ENCODE measurements at places on chromosomes 2 and 18.

DNA sequence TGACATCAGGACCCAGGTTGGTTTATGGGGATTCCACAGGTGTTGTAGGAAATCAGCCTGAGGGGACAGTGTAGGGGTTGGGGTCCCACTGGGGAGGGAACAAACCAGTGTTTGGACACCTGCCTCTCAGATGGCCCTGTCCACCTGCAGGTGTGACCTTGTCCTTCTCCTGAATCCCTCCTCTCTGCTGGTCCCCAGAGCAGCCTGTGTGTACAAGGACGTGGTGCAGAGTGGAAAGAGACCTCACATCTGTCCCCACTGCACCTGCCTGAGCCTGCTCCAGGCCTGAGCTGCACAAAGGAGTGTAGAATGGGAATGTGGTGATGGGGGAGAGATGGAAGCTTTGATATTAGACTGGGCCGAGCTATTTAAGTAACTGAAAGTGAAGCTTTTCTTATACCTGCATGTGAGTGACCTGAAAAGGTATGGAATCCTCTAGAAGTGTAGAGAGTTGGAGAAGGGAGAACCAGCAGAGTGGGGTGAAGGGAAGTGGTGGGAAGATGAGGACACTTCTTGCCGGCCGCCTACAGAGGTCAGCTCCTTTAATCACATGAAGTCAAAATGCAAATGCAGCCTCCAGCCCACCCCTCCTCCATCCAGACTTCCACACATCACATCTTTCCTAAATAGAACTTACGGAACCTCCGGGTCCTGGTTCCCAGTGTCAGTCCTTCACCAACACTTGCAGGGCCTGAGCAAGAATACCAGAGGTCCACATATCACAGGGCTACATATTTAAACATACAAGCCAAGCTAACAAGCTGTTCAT is 89.3 kb upstream of the SMAD2 start:
- DNase-seq, result no peak

- DNase-seq, result no peak
These were observed 16.6 kb downstream of the EN1 start for GRCh38 chr2:118830881-118831280.

GRCh38 chr18:52829876-52830405 is 489.9 kb downstream of the DCC start:
- DNase-seq, result no peak

GRCh38 chr2:63665846-63666475 is 77.2 kb downstream of the MDH1 start:
- DNase-seq, result no peak

DNA sequence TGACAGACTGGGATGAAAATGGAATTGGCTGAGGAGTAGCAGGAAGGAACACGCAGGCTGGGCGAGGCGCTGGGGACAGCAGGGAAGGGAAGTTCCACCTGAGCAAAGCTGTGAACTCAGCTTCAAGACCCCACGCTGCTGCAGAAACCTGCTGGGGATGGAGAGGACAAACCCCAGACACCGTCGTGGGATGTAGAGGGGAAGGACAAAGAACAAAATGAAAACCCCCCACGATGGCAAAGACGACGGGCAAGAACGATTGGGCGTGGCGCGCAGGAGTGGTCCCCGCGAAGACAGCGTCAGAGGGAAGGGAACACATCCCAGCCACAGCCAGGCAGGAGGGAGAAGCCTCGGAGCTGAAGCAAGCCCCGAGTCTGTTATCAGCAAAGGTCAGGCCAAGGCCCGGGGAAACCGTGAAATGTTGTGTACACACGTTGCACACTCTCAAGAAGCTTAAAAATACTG is 222.9 kb downstream of the NDUFA10 start:
- no peak for DNase-seq

- no peak for DNase-seq
These were observed 74.1 kb downstream of the SCG2 start for GRCh38 chr2:223528036-223528435.

- no peak for DNase-seq
These were observed 2.8 kb downstream of the SIX3 start for GRCh38 chr2:44944102-44944951.

DNA sequence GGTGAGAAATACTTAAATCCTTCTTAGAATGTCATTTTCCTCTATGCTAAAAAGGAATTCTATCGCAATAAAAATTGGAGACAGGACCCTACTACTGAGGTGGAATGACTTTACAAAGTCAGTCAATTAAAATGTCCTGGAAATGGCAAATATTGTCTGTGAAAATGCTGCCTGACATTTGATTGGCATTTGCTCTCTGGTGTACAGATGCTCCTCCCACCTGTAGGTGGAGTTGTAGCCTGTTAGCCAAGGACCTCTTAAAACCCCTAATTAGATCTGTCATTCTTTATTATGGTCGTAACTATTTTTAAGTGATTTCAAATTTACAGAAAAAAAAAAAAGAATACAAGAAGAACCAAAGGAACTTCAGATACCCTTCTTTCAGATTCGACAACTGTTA is 393.1 kb upstream of the KLHL29 start:
- DNase-seq, result no peak

DNA sequence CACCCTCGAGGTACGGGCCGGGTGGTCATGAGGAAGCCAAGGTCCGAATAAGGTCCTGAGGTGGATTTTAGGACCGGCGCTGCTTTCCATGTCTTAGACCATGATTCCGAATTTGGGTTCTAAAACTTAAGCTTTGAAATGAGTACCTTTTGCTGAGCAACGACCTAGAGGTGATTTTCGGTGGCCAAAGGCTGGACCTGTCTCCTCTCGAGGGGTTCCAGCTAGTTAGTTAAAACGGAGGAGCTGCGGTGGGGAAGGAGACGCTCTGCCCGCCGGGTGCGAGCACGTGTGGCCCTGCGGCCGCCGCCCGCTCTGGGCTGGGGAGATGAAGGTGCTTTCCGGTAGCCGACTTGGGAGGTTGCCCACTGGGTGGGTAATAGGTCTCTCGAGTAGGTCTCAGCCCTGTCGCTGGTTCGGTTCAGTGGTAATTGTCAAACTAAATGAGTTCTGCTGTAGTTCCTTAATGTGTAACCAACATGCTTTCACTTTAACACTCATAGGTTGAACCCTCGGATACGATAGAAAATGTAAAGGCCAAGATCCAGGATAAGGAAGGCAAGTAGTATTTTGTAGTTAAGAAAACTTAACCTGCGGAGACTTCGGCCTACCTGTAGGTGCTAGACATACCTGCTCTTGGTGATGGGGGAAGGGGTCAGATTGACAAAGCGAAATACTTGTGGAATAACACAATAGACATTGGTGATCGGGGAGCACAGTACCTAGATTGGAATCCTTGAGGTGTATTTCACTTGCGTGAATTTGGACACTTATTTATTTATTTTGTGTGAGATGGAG is 572 bp downstream of the RPS27A start:
- DNase-seq, result peak; percentile 31

GRCh38 chr2:120809609-120810440 is 74.2 kb downstream of the GLI2 start:
- DNase-seq, result no peak

DNA sequence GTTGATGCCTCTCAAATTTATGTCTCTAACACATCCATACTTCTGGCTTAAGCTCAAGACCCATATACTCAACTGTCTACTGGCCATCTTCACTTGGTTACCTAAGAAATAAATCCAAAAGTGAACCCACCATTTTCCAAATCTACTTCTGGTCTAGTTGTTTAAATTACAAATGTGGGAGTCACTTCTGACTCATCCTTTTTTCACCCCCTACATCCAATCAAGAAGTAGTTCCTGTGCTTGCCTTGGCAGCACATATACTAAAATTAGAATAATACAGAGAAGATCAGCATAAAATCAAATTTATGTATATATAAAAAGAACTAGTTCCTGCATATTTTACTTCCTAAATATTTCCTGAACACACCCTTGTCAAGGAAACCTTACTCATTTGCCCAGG is 53.6 kb downstream of the STRN start:
- DNase-seq, result no peak

GRCh38 chr2:216536734-216537210 is 38.1 kb downstream of the RPL37A start:
- no peak for DNase-seq

GRCh38 chr2:133682906-133683305 is 114.6 kb upstream of the NCKAP5 start:
- DNase-seq, result no peak

DNA sequence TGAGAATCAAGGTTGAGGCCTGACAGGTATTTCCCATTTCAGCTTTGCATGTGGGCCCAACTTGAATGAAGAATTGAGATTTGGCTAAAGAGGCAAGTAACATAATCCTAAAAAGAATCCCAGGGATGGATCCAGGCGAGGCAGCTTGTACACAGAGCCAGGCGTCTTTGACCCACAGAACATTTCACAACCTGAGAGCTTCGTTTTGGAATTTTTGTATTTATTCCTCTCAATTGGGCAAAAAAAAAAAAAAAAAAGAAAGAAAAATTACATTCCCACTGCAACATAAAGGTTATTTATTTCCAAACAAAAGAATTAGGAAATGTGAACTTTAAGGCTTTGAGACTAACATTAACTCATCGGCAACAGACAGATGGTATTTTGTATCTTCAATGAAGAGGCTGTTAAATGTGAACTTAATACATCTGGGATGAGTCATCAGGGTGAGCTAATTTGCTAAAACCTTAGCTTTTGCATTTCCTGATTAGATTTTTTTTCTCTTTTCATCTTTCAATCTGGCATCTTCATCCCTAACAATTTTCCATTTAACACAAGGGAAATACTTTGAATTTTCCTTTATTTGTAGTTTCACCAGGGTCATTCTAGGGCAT is 478.5 kb upstream of the TNP1 start:
- DNase-seq, result no peak

- no peak for DNase-seq
These were observed 22.1 kb upstream of the TNS1 start for GRCh38 chr2:218024871-218025270.

- no peak for DNase-seq
These were observed 172.8 kb downstream of the RNF144A start for GRCh38 chr2:7089898-7090510.

GRCh38 chr18:75244351-75245313 is 34.0 kb downstream of the TSHZ1 start:
- DNase-seq, result no peak

- DNase-seq, result no peak
These were observed 132.4 kb upstream of the RAB6C start for GRCh38 chr2:129847043-129847442.

- DNase-seq, result no peak
These were observed 105.5 kb downstream of the GRB14 start for GRCh38 chr2:164515734-164516133.

DNA sequence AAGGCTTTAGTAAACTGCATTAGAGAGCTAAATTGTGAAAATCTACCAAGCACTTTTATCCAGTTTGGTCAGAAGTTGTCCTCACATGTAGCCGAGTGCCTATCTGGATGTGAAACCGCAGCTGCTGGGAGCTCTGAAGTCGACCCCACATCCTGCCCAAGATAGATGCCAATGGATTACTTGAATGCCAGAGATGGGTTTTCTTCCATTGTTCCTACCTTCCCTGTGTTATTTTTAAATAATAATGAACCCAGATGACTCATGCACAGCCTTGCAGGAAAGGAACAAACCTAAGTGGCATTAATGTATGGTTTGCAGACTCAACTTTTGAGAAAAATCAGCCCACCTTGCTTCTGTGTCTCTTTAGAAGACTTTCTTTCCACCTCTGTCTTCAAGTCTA is 408.5 kb downstream of the FBXO15 start:
- no peak for DNase-seq

GRCh38 chr18:63299837-63300745 is 19.5 kb downstream of the BCL2 start:
- DNase-seq, result no peak

DNA sequence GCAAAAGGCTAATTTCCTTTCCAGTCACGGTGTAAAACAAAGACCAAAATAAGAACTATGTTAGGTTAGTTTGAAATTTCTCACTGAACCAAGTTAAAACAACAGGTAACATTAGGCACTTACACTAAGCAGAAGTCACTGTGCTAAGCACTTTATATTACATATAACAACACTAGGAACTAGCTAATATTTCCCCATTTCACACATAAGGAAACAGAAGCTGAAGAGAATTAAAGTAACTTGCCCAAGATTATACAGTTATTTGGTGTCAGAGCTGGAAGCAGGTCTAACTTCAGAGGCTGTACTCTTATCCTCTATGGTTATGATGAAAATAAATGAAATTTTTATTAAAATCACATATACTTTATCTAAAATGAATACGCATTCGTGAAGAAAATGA is 5.9 kb downstream of the ITSN2 start:
- no peak for DNase-seq

DNA sequence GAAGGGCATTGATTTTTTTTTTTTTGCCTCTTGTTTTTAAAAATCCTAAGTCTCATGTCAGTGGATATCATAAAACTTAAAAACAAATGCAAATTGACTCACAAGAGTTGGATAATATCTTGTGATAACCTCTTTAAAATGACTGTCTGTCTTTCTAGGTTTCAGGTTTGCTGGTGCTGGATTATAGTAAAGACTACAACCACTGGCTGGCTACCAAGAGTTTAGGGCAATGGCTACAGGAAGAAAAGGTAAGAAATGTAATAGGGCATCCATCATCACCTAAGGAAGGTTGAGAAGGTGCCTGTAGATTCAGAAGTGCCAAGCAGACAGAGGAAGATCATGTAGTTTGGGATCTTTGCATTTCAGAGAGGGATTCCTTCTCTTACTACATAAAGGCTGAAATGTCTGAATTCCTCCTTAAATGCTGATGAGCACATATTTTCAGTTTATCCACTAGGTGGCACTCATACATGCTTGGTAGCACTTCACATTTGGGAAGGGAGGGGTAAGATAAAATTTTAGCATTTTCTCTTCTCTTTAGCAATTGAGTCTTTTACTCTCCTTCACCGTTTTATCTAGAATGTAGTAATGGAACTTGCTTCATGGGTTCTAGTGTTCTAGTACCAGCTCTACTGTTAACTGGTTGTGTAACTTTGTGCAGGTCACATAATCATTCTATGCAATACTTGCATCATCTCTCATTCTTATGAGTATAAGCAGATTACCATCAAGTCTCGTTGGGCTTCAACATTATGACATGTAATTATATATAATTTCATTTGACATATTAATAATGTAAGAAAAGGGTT is 21.1 kb downstream of the CPS1 start:
- no peak for DNase-seq

- DNase-seq, result no peak
These were observed 176.1 kb upstream of the TNP1 start for GRCh38 chr2:217035967-217036366.

Measured in activated CD4-positive, alpha-beta T cell treated with anti-CD3 and anti-CD28 coated beads, Interleukin-2, amount 50 U/mL, for 24 hours (primary cell).